ENCODE measurements at places on chromosomes 6 and 20.

DNA sequence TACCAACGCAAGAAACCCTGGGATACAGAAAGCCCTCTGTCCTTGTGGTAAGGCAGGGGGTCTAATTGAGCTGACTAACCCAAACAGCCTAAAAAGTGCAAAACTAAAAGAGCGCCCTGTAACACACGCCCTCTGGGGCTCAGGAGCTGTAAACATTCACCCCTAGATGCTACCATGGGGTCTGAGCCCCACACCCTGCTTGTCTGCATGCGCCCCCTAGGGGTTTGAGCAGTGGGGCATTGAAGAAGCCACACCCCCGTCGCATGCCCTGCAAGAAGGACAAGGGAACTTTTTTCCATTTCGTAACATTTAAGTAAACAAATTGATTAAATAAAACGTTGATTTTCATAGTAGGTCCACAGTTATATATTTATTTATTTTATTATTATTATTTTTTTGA, 616.9 kb upstream of the MAN1A1 start:
- no peak for DNase-seq

GRCh38 chr6:46134216-46134615, 4.4 kb downstream of the ENPP4 start:
- no peak for DNase-seq

DNA sequence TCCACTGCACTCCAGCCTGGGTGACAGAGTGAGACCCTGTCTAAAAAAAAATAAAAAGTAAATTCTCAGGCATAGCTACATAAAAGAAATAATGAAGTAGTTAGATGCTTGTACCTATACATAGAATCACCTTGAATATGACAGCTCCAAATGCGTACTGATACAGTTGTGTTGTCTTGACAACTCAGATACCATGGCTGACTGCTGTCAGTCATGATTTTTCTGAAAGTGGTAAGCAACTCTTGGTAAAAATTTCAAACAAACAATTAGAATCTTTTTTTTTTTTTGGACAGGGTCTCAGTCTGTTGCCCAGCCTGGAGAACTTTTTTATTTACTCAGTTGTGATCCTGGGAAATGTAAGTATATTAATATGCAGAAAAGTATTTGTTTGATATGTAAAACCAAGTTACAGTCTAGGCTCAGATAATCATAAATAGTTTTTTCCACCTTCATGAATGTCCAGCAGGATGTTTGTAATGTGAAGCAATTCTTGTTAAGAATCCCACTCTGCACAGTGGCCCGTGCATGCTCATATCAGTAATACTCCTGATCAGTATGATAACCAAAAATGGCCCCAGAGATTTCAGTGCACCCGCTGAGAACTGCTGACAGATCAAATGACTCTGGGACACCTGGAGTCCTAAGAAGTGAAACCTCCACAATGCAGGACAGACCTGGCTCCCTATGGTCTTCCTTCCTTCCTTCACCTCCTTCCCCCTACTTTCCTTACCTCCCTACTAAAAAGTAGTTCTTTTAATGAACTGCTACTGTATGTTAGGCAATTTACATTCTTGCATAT, 14.0 kb upstream of the MAPK13 start:
- DNase-seq, result no peak

DNA sequence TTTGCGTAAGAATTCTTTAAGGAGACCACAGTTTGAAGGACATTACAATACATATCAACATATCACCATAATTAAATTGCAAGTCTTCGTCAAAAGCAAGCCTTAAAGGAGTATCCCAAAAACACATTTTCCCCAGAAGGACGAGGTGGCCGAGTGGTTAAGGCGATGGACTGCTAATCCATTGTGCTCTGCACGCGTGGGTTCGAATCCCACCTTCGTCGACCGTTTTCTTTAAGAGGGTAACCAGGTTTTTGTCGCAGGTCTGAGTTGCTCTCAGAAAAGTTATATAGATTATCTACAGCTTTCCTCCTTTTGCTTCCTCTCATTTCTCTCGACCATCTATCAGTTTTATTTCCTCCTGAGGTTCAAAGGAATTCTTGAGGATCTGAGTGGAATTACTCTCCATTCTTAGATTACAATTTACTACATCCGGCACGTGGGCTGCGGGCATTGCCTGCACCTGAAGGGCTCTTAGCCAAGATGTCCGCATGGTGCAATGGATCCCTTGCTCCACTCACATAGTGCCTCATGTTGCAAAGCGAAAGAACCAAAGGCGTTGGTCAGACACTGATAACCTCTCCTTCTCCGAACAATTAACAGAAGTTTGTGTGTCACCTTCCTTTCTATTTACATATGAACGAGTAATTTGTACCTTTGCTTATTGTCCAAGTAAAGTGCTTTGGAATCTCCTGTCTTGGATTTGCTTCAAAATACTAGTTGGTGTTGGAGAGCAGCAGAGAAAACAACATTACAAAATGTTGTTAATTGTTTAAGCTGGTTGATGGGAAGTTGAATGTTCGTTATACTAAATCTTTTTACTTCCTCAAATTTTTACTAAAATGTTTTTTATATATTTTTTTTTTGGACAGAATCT, 14.0 kb downstream of the POM121L2 start:
- DNase-seq, result peak; percentile 68

- DNase-seq, result no peak
Measured at GRCh38 chr6:99689916-99690685, 83.5 kb downstream of the PRDM13 start.

GRCh38 chr6:148747145-148747470, 278 bp downstream of the UST start:
- peak; percentile 43 for DNase-seq

DNA sequence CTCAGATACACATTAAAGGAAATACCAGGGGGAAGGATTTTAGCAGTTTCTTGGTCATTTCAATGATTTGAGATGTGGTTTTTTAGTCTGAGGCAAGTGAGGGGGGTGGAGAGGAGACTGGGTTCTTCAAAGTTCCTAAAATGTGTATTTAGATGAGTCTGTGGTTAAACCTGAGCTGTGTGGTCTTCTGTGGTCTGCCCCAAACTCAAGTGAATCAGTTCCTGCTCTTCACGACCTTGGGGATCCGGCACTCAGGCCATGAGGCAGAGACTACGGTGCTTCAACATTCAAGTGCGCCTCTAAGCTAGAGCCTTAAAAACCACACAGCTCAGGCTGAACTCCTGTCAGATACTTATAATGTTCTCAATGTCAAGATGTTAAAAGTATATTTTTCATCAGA, 406.7 kb downstream of the LMBRD1 start:
- DNase-seq, result peak; percentile 36

DNA sequence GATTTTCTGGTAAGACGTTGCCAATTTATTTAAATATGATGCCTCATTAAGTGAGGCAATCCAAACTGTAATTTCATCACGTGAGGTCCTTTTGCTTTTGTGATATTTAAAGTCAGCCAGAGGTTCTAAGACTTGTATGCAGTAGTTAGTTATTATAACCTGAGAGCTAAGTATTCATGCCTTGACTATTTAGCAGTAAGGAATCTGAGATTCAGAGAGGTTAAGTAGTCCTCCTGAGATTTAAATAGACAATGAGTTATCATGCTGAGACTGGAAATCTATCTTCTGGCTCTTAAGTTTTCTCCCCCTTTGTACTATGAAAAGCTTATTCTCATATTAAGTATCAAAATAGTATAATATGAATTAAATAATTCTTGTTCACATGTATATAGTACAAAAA, 158.0 kb downstream of the UTRN start:
- DNase-seq, result no peak

DNA sequence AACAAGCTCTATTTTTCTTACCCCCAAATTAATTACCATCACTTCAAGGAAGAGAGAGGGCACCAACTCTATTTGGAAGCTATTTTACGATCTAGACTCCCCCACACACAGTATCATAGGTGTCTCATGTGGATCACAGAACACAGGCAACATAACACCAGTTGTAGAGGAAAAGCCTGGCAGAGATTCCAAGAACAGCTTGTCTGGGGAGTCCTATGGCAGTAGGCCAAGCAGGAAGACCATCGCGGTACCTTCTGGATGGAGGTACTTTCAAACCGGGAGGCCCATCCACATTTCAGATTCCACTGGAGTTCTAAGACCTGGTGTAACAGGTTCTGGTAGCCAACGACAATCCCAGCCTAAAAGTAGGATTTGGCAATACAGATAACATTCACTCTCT, 37.6 kb upstream of the SPDEF start:
- DNase-seq, result no peak

GRCh38 chr6:133130863-133131262, 110.3 kb upstream of the EYA4 start:
- DNase-seq, result peak; percentile 60

DNA sequence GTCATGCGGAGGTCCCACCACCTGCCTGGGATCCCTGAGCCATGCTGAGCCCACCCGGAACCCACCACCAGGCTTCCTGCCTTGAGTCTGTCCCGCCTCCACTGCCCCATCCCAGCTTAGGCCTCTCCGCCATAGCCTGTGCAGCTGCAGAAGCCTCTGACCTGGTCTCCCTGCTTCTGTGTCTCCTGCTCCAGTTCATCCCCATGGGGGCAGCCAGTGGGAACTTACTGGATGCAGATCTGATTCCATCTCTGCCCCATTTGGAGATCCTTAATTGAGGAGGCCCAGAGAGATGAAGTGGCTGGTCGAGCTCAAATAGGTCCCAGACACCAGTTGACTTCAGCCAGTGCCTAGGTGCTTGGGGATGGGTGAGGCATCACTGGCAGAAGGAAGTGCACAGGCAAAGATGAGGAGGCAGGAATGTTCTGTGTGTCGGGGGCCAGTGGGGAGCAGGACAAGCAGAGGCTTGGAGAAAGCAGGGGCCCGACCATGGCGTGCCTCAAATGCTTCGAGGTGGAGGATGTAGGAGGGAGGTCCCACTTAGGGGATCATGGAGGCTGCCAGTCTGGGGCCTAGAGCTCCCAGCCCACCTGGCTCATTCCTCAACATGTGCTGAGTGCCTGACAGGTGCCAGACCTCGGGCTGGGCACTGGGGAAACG, 112.8 kb downstream of the TOX2 start:
- DNase-seq, result no peak

GRCh38 chr6:30272032-30272431, 54.7 kb upstream of the TRIM39 start:
- no peak for DNase-seq

GRCh38 chr6:46444772-46445454, 46.3 kb downstream of the RCAN2 start:
- DNase-seq, result no peak

- no peak for DNase-seq
Measured at GRCh38 chr6:32146287-32146686, 5.5 kb downstream of the PRRT1 start.

DNA sequence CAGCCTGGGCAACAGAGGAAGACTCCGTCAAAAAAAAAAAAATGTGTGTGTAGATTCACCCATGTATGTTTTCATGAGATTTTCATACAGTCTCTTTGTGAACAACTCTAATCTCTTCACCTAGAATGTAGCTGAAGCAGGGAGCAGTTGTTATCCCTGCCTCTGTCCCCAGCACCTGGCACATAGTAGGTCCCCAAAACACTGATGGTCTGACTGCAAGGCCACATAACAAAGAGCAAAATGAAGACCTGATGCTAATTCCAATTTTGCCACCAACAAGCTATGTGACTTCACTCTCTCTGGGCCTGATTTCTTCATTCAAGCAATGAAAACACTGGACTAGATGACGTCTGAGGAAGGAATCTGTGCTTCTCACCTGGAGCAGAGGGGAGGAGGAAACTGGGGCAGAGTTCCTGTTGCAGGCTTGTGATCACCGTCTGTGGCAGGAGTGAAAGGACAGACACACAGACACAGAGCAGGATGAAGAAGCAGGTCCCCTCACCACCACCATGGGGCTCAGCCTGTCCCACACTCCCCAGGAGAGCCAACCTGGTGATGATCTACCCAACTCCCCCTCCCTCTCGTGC, 4.6 kb downstream of the SLC44A4 start:
- no peak for DNase-seq

GRCh38 chr20:41047975-41048305, 19.3 kb downstream of the TOP1 start:
- DNase-seq, result peak; percentile 40

DNA sequence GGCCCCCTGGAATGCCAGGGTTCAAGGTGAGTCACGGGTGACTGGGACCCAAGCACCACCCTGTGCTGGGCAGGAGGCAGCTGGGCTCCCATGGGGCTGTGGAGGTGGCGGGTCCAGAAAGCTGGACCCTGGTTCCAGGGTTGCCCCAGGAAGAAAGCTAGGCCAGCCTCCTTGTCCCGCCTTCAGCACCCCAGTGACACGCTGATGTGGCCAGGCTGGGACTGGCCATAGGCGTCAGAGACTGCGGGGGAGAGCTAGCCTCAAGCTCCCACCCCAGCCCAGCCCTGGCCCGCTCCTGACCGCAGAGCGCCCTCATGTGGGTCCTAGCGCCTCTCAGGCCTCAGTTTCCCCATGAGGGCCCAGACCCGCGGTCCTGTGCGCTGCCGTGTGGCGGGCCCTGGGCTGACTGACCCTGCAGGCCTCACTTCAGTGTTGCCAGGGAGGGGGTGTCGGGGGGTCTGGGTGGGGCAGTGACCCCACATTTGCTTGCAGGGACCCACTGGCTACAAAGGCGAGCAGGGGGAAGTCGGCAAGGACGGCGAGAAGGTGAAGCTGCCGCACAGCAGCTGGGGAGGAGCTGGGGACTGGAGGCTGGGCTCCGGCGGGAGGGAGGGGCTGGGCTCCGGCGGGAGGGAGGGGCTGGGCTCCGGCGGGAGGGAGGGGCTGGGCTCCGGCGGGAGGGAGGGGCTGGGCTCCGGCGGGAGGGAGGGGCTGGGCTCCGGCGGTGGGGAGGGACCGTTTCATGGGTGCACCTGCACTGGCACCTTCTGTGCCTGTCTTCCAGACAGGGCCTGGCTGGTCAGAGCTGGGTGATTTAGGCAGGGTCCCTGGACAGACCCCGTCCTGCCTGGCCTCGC, 7.9 kb downstream of the COL9A3 start:
- DNase-seq, result peak; percentile 47

DNA sequence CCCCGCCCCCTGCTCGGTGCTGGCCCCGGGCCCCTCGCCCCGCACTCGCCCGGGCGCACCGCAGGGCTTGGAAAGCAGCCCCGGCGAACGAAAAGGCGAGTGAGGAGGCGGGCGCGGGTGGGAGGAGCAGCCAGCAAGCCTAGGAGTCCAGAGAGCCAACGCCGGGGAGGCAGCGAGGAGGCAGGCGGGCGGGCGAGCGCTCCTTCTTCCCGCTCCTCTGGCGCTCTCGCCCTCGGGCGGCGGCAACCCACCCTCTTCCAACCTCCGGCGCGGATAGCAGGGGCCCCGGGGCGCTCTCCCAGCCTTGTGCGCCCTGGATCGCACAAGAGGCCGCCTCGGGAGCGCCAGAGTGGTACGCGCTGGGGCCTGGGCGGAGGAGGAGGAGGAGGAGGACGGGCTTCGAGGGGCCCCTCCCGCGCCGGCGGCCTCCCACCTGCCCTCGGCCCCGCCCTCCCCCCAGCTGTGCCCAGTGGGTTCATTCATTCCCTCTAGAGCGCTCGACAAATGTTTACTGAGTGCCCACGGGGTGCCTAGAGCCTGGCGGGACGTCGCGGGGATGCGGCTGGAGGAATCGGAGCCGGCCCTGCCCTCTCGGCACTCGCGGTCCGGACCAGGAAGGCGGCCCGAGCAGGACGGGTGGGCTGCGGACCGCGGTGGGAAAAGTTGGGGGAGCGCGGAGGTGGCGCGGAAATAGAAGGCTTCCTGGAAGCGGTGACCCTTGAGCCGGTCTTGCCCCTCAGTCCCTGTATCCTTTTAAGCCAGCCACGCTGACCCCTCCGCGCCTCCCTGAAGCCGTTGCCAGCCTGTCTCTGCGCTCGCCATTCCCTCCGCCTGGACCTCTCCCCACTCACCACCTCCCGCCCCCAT, at the start of gene BMP7:
Gene BMP7, minus strand, starts transcription at position 351 of the 867 bp plus-strand sequence. CDS start 519 bp downstream, outside the sequence.
- no peak for DNase-seq

GRCh38 chr20:40673442-40673841, 15.6 kb downstream of the MAFB start:
- DNase-seq, result no peak
